Activated CD8-positive, alpha-beta memory T cell treated with anti-CD3 and anti-CD28 coated beads for 24 hours (primary cell): ENCODE measurements at places on chromosomes 12 and 14.

- no peak for DNase-seq
Measured at GRCh38 chr12:7373226-7373625, 69.4 kb downstream of the ACSM4 start.

- no peak for DNase-seq
Measured at GRCh38 chr14:28294834-28295440, 471.6 kb upstream of the FOXG1 start.

DNA sequence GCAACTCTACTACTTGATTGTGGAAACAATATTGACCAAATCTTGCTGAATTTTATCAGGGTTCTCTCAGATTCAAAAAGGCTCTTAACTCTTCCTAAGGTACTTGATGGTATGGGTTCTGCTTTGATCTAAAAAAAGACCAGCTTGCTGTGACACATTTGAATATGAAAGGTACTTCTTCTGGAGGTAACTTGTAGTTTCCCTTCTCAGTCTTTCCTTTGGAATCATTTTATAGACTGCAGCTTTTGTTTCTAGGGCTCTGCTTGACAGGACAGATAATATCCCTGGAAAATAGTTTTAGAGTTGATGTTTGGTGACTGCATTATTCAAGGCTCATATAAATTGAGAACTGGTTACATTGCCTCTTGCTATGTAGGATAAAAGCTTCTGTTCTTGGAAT is 251.9 kb downstream of the FUT8 start:
- no peak for DNase-seq

DNA sequence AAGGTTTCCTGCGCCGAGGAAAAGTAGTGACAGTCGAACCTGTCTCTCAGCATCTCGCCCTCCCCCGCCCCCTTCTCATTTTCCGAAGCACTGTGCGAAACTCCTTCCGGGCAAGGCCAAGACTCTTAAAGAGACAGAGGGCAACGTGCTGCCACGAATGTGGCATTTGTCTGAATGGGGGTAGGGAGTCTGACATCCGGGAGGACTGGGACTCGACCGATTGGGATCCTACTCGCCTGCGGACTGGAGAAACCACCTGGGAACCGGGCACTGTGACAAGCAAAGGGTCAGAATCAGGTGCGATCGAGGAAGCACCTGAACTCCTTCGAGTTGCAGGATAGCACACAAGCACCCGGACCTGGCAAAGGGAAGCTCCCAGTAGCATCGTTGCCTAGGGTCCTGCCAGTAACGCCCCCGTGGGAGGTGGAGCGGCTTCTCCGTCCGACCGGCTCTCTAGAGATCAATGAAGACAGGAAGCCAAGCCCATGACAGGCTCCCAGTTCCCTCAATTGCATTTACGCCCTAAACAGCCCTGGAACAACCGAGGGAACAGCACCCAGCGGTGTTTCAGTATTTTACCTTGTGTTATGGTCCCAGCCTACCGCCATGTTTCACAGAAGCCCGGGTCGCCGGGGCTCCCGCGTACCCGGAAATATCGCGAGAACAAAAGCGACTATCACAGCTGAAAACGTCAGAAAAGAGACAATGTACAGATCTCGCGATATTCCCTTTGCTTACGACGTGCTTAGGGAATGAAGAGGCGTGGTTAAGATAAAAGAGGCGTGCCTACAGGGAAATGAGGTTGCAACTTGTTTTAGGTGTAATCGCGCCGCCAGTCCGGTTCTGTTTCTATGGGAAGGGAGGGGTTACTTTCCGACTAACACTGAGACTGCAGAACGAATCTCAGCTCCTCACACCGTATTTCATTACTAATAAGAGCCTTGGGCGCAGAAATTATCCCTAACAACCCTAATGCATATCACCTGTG is at the start of gene ERGIC2:
TSS of gene ERGIC2 (minus strand) at position 637 of the 988 bp plus-strand sequence. CDS start 9,539 bp downstream, outside the sequence.
- DNase-seq = peak; percentile 93

- no peak for DNase-seq
Measured at GRCh38 chr14:100573757-100574641, 13.2 kb downstream of the BEGAIN start.

DNA sequence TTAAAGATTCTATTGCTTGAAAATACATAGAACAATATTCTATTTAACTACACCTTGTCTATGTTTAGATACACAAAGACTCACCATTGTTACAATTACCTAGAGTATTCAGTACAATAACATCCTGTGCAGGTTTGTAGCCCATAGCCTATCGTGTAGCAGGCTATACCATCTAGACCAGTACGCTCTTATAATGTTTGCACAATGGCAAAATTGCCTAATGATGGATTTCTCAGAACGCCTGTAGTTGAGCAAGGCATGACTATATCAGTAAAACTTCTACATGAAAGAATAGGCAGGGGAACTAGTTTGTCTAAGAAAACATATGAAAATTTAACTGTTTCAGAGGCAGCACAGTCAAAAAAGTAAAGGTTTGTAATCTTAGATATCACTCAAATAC is 375.9 kb downstream of the DAD1 start:
- no peak for DNase-seq

GRCh38 chr14:94026889-94027469 is 839 bp downstream of the OTUB2 start:
- DNase-seq = no peak

DNA sequence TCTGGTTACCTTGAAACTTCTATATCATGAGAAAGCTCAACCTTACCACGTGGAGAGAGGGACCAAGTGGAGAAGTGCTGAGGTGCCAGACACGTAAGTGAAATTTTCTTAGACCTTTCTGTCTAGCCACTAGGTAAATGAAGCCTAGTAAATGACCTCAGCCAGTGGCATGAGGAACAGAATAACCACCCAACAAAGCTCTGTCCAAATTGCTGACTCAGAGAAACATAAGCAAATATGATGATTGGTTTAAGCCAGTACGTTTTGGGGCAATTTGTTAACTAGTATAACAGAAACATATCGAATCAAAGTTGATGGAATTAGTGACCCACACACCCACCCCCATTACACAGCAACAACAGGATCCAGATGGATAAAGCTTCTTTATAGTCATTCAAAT is 75.2 kb upstream of the MAX start:
- no peak for DNase-seq

GRCh38 chr12:86543716-86544115 is 287.5 kb upstream of the MGAT4C start:
- no peak for DNase-seq

DNA sequence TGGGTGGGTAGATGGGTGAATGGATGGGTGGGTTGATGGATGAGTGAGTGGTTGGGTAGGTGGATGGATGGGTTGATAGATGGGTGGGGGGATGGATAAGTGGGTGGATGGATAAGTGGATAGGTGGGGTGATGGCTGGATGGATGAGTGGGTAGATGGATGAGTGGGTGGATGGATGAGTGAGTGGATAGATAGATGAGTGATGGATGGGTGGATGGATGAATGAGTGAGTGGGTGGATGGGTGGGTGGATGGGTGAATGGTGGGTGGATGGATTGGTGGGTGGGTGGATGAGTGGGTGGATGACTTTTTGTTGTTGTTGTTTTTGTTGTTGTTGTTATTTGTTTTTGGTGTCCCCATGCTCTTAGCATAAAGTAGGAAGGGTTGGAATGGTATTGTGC is 45.5 kb downstream of the TBX5 start:
- no peak for DNase-seq
